ENCODE measurements at places on chromosomes 3 and 15.

- no peak for DNase-seq
Observed at GRCh38 chr3:71288269-71288930, 295.1 kb downstream of the FOXP1 start.

GRCh38 chr3:72632129-72632528 is 216.1 kb downstream of the SHQ1 start:
- no peak for DNase-seq

DNA sequence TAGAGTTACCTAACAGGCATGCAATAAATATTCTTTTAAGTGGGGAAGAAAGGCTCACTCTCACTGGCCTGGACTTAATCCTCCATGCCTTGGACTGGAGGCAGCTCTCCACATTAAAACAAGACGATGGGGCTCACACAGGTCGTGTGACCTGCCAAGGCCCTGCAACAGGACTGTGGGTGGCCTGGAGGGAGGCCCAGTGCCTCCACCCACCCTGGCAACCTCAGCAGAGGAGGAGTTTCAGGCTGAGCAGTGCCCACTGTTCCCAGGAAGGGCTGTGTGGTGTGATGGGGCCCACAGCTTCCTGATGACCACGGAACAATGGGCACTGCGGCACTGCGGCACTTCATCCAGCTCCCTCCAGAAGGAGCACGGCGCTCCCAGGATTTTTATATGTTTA is 5.5 kb downstream of the UROC1 start:
- no peak for DNase-seq

DNA sequence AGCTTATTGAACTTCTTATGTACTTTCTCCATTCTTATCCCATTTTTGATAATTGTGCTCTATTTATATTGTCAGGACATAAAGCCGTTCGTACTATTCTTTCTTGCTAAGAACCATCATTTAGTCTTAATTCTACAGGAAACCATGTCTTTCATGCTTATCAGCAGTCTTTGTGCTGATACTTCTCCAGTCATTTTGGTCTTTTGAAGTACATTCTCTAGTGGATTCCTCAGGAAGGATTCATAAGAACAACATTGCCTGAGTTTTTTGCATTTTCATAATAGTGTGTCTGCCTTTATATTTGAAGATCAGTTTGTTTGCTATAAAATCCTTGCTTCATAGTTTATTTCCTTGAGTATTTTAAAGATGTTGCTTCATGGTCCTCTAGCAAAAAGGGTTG is 126.6 kb upstream of the NEO1 start:
- no peak for DNase-seq

DNA sequence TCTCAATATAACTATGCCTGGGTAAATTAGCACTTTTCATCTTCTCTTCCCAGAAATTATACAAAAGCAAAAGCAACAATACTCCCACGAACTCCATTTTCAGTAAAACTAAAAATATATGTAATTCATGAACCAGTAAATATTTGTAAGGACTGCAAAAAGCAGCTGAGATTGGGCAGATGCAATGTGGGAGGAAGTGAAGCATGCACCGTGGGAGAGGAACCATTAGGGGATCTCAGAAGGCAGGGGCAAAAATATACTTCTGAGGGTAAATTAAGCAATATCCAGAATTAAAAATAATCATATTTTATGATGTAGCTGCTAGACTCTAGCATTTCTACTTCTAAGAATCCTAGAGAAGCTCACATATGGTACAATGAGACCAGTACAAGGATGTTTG is 20.2 kb downstream of the CFAP91 start:
- no peak for DNase-seq
